ENCODE measurements at places on chromosomes 5 and 9.

DNA sequence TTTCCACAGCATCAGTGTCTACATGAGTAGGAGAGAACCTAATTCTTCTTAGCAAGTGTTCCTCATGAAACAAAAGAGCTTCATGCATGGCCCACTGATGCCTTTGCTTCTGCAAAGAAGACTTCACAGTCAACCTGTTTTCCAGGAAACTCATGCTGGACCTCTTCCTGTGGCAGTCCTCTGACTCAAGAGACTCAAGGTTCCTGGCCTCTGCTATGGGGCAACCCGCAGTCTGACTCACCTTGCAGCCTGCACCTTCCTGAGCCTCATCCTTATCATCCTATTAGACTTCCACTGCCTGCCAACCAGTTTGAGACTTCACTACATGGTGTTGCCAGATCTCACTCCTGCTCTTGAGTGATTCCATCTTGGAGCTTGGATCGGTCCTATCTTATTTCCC, 17.6 kb upstream of the AGGF1 start:
- DNase-seq = no peak

DNA sequence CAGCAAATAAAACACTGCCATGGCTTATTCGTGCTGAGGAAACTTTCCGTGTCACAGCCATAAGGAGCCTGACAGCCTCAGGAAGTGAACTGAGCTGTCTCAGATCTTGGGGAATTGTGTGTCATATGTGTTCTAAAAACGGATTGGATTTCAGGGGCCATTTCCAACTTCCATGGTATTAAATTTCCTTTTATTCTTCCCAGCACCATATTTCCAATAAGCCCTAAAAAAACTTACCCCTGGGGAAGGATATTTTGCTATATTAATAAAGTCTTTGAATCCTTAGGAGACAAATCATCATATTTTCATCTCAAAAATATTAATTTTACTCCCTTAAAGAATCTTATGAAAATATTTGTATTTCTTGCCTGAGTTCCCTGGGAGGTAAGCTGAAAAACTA, 93.9 kb downstream of the LHFPL2 start:
- no peak for DNase-seq

- DNase-seq = no peak
Measured at GRCh38 chr5:126875303-126875785, 98.4 kb downstream of the LMNB1 start.

DNA sequence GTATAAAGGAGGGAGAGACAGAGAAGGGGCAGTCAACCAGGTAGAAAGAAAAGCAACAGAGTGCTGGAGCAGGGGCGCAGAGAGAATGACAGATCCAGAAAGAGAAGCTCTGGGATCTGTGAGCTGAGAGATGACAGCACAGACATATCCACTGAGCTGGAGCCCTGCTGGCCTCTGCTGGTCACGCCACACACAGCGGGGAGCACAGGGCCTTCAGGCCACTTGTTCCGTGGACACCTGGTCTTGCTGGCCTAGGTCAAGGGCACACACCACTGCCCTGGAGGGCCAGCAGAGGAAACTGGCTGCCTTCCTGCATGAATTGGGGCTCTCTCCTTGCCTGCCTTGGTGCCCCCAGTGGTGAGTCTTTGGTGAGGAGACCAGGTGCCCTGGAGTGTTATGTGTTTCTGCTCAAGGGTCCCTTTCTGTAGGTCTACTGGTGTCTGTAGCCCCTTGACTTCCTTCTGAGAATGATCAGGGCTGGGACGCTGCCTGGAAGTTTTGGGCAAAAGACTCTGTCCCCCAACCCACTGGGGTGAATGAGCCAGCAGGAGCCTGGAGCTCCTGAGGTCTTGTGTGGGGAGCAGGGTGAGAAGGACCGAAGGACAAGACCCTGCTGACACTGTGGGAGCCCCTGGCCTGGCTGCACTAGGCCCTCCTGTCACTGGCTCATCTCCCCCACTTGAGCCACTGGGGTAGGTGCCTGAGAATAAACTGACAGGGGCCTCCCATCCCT, 59.2 kb upstream of the ADAMTS2 start:
- no peak for DNase-seq

GRCh38 chr5:123344816-123345426, 78.3 kb downstream of the CEP120 start:
- DNase-seq = no peak

- DNase-seq = no peak
Measured at GRCh38 chr9:115138151-115138550, 20.2 kb upstream of the TNC start.

GRCh38 chr9:77743386-77743785, 95.3 kb upstream of the GNA14 start:
- no peak for DNase-seq

DNA sequence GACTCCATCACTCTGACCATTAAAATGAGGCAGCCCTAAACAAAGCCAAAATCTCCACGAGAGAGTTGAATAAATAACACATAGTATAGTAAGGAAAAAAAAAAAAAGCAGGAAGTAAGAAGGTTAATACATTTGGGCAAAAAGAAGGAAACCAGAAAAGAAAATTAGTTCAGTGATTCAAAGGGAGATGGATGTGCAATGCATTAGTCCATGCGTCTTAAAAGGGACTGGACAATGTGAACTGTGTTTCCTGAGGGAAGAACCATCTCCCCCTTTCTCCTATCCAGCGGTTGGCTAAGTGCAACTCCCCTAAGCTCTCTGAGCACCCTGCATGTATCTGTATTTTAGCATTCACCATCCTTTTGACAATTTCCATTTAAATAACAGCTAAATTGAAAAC, 1.4 kb downstream of the ANKRA2 start:
- DNase-seq = no peak

- DNase-seq = peak; percentile 35
Measured at GRCh38 chr9:82961504-82962125, 101.3 kb downstream of the RASEF start.

DNA sequence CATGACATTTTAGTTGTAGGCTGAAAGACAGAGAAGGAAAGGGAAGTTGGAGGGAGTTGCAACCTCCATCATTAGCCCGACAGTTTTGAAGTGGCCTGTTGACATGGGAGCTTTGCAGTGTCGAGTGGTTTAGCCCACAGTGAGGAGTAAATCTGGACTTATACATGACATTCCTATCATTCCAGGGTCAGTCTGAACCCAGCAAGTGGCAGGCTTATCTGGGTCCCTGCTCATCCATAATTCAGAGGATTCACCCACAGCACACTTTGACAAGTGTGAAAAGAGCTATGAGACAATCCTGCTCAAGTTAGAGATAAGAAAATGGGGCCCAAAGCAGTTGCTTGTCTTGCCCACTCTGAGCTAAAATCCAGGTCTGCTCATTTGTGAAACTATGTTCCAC, 8.4 kb upstream of the TNC start:
- no peak for DNase-seq

- no peak for DNase-seq
Measured at GRCh38 chr5:140322751-140323731, 20.1 kb upstream of the PFDN1 start.

- DNase-seq = no peak
Measured at GRCh38 chr9:21549251-21549765, 67.2 kb upstream of the IFNE start.

GRCh38 chr5:76867827-76868693, 18.2 kb downstream of the S100Z start:
- DNase-seq = peak; percentile 51

- no peak for DNase-seq
Measured at GRCh38 chr5:160297776-160298175, 14.6 kb downstream of the CCNJL start.

GRCh38 chr5:120778491-120779484, 314.7 kb downstream of the PRR16 start:
- DNase-seq = no peak

GRCh38 chr5:2187687-2188086, 305.0 kb upstream of the IRX4 start:
- no peak for DNase-seq

GRCh38 chr5:151318850-151319732, 15.5 kb upstream of the SLC36A3 start:
- no peak for DNase-seq

GRCh38 chr5:156025656-156026055, 301.3 kb upstream of the SGCD start:
- no peak for DNase-seq

GRCh38 chr5:114634517-114634916, 272.6 kb downstream of the KCNN2 start:
- no peak for DNase-seq

DNA sequence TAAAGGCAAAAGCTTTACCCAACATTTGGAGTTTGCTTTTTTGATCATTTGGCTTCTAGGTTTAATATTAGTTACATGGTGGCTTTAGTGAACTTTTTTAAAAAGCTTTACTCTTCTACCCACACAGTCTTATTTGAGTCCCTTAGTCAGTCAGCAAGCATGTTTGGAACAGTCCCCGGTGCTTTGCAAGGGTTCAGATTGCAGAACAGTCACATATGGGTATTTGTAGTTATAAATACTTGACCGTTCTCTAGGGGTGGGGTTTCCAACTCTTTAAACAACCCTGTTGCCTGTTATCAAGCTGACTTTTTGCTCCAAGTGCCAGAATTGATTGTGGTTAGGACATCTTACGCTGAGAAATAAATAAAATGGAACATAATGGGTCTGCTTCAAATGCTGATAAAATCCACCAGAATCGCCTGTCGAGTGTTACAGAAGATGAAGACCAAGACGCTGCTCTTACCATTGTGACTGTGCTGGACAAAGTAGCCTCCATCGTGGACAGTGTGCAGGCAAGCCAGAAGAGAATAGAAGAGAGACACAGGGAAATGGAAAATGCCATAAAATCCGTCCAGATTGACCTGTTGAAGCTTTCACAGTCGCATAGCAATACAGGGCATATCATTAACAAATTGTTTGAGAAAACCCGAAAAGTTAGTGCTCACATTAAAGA, at the start of gene CAVIN4:
TSS of gene CAVIN4 (plus strand) at position 304 of the 673 bp plus-strand sequence. CDS start at position 369, 65 bp downstream.
- DNase-seq = no peak

DNA sequence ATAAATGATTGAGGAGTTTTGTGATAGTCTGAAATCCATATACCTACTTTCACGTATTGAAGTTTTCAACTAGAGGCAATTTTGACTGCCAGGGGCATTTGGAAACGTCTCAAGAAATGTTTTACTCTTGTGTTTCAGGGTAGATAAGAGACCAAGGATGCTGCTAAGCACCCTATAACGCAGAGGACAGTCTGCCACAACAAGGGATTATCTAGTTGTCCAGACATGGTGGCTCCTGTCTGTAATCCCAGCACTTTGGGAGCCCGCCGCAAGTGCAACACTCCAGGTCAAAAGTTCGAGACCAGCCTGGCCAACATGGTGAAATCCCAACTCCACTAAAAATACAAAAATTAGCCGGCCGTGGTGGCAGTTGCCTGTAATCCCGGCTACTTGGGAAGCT, 133.7 kb upstream of the CCNG1 start:
- DNase-seq = no peak

DNA sequence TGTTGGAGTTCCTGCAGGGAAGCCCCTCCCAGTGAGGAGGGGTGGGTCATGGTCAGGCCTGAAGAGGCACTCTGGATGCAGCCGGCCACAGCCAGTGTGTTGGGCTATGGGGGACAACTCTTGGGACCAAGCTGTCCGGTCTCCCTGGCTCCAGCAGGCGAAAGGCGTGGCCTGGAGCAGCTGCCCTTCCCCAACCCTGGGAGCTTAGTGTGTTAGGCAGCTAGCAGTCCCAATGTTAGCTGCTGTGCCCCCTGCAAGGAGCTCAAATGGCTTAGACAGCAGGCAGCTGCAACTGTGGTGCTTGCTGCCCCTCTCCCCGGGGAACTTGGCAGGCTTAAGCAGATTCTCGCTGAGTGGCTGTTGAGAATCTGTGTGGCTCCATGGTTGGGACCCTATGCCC, 67.5 kb upstream of the ACTBL2 start:
- DNase-seq = no peak
